ENCODE measurements at places on chromosomes 2 and 18.

DNA sequence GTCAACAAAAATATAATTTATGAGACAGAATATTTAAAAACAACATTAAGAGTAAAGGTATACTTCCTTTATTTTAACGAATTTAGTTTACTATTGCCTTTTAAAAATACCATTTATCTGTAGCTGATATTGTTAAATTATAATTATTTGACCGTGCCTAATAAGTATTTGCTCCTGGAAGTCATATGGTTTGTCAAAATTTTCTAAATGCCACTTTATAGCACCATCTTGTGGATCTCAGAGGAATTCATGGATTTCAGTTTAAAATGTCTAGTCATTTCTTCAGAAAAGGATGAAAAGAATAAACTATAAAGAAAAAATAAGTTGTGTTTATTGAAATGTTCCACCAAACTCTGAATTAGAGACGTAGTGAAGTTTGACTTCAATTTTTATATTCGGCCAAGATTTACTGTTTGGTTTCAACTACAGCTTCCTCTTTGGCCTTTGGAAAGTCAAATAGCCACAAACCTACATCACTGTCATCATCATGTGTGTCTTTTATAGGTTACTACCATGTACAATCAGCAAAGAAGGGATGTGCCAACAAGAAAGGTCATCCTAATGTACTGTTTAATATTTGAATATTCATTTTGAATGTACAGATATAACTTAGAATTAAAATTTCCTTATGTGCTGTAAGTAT, 10.3 kb upstream of the FTCDNL1 start:
- DNase-seq: no peak

GRCh38 chr2:231332388-231332787, 63.1 kb upstream of the B3GNT7 start:
- no peak for DNase-seq

GRCh38 chr2:160736148-160737028, 242.8 kb upstream of the RBMS1 start:
- no peak for DNase-seq

- DNase-seq: no peak
These were observed 3.8 kb downstream of the COA5 start for GRCh38 chr2:98604547-98604946.

GRCh38 chr18:57970356-57971095, 73.5 kb upstream of the NEDD4L start:
- no peak for DNase-seq

GRCh38 chr2:105858868-105859693, 114.4 kb downstream of the NCK2 start:
- no peak for DNase-seq

Measured in stimulated activated CD4-positive, alpha-beta T cell treated with anti-CD3 and anti-CD28 coated beads, Interleukin-4, amount 100 ng/mL, for 48 hours (primary cell).